ENCODE measurements at places on chromosomes 7 and 10. TPM values are rescaled to one million over a fixed set of nuclear protein-coding genes. Genes with fewer than 3 reads are reported as not detected.
A peak's percentile ranks its signal among the peaks of the same experiment; 100 is the strongest.

Gene GIMAP5
- total RNA-seq = 8.6 TPM

GRCh38 chr10:103419101-103419500 is 22.7 kb downstream of the PDCD11 start:
- peaks cover 83% of the 10 kb centered on the region for H3K36me3 ChIP-seq

DNA sequence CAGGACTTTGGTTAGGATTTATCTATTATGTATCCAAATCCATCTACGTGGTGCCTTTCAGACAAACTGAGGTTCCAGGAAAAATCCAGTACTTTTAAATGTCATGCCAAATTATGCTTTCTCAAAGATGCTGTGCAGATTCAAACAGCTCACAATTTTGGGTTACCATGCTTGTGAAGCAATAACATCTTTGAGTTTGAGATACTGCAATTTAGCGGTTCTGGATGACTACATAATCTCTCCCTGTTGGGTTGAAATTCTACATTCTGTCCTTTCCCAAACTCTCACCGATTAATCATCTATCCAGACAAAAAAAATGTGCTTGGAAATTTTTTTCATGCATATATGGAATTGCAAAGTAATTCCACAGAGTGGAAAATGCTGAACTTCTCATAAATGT is 3.5 kb downstream of the RHOBTB1 start:
- no peaks in the 10 kb centered on the region for H3K27me3 ChIP-seq
- H3K27ac ChIP-seq = no peak overlapping the region
- no peak overlapping the region for H3K4me3 ChIP-seq
- no peak for DNase-seq
- H3K4me1 ChIP-seq = peaks cover 18% of the 10 kb centered on the region

DNA sequence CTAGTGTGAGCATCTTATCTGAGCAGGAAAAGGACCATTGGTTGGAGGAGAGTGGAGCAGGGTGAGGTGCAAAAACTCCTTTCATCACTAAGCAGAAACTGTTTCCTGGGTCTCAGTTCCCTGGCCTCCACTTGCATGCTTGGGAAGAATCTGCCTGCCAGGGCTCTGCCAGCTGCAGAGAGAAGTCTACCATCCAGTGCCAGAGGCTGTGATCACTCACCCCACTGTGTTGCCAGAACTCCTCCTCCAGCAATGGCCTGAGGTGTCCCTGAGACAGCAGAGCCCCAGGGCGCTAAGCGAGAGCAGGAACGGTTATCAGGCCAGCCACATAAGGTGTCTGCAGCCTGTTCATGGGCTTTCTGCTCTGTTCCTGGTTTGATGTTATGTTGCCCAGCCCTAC is 991.4 kb downstream of the CCSER2 start:
- H3K4me1 ChIP-seq = no peaks in the 10 kb centered on the region
- no peak for DNase-seq
- H3K36me3 ChIP-seq = no peaks in the 10 kb centered on the region
- no peak overlapping the region for H3K27ac ChIP-seq
- no peaks in the 10 kb centered on the region for H3K27me3 ChIP-seq

- H3K4me1 ChIP-seq = no peaks in the 10 kb centered on the region
- no peaks in the 10 kb centered on the region for H3K36me3 ChIP-seq
- no peak overlapping the region for H3K4me3 ChIP-seq
- DNase-seq = no peak
- H3K27me3 ChIP-seq = no peaks in the 10 kb centered on the region
Measured at GRCh38 chr7:105178928-105179541, 165.0 kb downstream of the KMT2E start.

DNA sequence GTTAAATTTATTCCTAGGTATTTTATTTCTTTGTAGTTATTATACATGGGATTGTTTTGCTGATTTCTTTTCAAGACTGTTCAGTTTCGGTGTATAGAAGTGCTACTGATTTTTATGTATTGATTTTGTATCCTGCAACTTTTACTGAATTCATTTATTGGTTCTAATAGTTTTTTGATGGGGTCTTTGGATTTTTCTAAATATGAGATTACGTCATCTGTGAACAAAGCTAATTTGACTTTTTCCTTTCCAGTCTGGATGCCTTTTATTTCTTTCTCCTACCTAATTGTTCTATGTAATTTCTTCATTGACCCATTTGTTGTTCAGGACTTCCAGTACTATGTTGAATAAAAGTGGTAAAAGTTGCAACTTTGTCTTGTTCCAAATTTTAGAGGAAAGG is 5.8 kb upstream of the AOAH start:
- H3K27me3 ChIP-seq = no peaks in the 10 kb centered on the region
- no peaks in the 10 kb centered on the region for H3K4me1 ChIP-seq
- no peak for DNase-seq
- no peaks in the 10 kb centered on the region for H3K36me3 ChIP-seq

Gene ZSCAN25
- total RNA-seq = 11.7 TPM

- H3K36me3 ChIP-seq = no peaks in the 10 kb centered on the region
- no peak overlapping the region for H3K4me3 ChIP-seq
- no peak for DNase-seq
- H3K27me3 ChIP-seq = peaks cover 6% of the 10 kb centered on the region
- no peaks in the 10 kb centered on the region for H3K4me1 ChIP-seq
Measured at GRCh38 chr7:44498230-44498954, 7.9 kb upstream of the NUDCD3 start.

DNA sequence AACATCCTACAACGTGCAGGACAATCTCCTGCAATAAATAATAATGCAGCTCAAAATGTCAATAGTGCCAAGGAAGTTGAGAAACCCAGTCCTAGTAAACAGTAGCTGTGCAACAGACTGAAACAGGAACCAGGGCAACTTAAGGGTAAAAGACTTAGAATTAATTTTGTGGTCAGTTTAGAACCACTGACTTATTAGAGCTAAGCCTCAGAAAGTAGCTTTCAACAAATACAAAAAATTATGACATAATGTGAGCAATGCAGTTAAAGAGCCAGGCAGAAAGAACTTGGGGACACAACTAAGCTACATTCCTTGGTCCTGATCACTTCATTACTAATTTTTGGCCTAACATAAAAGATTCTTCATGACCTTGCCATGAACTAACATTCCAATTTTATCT is 195.4 kb downstream of the MACC1 start:
- no peaks in the 10 kb centered on the region for H3K36me3 ChIP-seq
- no peak for DNase-seq
- no peak overlapping the region for H3K27ac ChIP-seq

GRCh38 chr10:109966961-109967738 is 40.6 kb upstream of the ADD3 start:
- no peak overlapping the region for H3K4me3 ChIP-seq
- peak overlapping the region; percentile 74 for H3K27ac ChIP-seq
- H3K36me3 ChIP-seq = no peaks in the 10 kb centered on the region
- DNase-seq = no peak
- no peaks in the 10 kb centered on the region for H3K27me3 ChIP-seq

- no peak overlapping the region for H3K4me3 ChIP-seq
- H3K4me1 ChIP-seq = no peaks in the 10 kb centered on the region
- no peak overlapping the region for H3K27ac ChIP-seq
- H3K27me3 ChIP-seq = no peaks in the 10 kb centered on the region
- H3K36me3 ChIP-seq = peaks cover 29% of the 10 kb centered on the region
- no peak for DNase-seq
Measured at GRCh38 chr10:31362023-31362641, 43.1 kb downstream of the ZEB1 start.

DNA sequence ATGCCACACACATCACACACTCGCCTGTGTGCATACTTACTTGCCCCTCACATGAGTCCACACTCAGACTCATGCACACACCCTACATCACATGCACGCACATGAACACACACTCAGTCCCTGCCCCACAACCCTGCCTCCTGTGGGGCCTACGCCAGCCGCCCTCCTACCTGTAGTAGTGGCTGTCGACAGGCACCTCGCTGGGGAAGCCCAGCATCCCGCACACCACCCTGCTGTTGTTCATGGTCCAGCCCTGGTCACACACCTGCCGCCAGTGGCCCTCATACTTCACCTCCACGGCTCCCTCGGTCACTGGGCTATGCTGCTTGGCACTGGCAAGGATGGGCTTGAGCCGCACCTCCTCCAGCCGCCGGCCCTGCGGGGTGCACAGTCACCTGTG is 7.2 kb downstream of the LOXL4 start:
- no peak overlapping the region for H3K4me3 ChIP-seq
- H3K4me1 ChIP-seq = peaks cover 4% of the 10 kb centered on the region
- H3K36me3 ChIP-seq = peaks cover 14% of the 10 kb centered on the region
- DNase-seq = no peak
- no peaks in the 10 kb centered on the region for H3K27me3 ChIP-seq
- H3K27ac ChIP-seq = no peak overlapping the region

GRCh38 chr7:157612009-157612663 is 275.3 kb downstream of the DNAJB6 start:
- H3K4me3 ChIP-seq = no peak overlapping the region
- no peak overlapping the region for H3K27ac ChIP-seq
- peaks cover 58% of the 10 kb centered on the region for H3K4me1 ChIP-seq
- peak; percentile 49 for DNase-seq
- peaks cover 3% of the 10 kb centered on the region for H3K27me3 ChIP-seq
- H3K36me3 ChIP-seq = peaks cover 71% of the 10 kb centered on the region

GRCh38 chr10:29962166-29962850 is 97.1 kb downstream of the JCAD start:
- no peak for DNase-seq
- peaks cover 14% of the 10 kb centered on the region for H3K4me1 ChIP-seq
- no peaks in the 10 kb centered on the region for H3K27me3 ChIP-seq
- no peaks in the 10 kb centered on the region for H3K36me3 ChIP-seq
- H3K4me3 ChIP-seq = no peak overlapping the region

DNA sequence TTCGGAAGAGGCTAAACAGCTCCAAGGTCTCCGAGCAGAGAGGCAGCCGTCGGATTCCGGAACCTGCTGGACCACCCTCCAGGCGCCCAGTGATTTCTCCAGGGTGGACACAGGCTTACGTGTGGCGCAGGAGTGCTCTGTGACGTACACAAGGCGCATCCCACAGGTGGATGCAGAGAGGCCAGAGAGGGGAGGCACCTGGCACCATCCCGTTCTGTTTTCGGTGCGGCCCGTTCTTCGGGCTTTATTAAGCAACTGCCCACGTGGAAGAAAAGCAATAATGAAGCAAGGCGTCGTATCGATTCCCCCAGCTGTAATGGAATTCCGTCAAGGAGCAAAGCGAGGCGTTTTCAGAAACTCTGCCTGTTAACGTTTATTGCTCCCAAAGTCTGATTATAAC is 163.6 kb downstream of the PTPRN2 start:
- H3K27ac ChIP-seq = no peak overlapping the region
- no peak for DNase-seq
- no peak overlapping the region for H3K4me3 ChIP-seq
- no peaks in the 10 kb centered on the region for H3K27me3 ChIP-seq

- H3K36me3 ChIP-seq = no peaks in the 10 kb centered on the region
- no peak for DNase-seq
- no peaks in the 10 kb centered on the region for H3K4me1 ChIP-seq
- H3K27ac ChIP-seq = no peak overlapping the region
- no peak overlapping the region for H3K4me3 ChIP-seq
Measured at GRCh38 chr7:118289476-118289875, 65.0 kb downstream of the ANKRD7 start.

- peaks cover 6% of the 10 kb centered on the region for H3K4me1 ChIP-seq
- H3K36me3 ChIP-seq = no peaks in the 10 kb centered on the region
- DNase-seq = no peak
- no peak overlapping the region for H3K4me3 ChIP-seq
- no peak overlapping the region for H3K27ac ChIP-seq
- H3K27me3 ChIP-seq = no peaks in the 10 kb centered on the region
Measured at GRCh38 chr7:127541548-127541947, 43.8 kb downstream of the GCC1 start.

DNA sequence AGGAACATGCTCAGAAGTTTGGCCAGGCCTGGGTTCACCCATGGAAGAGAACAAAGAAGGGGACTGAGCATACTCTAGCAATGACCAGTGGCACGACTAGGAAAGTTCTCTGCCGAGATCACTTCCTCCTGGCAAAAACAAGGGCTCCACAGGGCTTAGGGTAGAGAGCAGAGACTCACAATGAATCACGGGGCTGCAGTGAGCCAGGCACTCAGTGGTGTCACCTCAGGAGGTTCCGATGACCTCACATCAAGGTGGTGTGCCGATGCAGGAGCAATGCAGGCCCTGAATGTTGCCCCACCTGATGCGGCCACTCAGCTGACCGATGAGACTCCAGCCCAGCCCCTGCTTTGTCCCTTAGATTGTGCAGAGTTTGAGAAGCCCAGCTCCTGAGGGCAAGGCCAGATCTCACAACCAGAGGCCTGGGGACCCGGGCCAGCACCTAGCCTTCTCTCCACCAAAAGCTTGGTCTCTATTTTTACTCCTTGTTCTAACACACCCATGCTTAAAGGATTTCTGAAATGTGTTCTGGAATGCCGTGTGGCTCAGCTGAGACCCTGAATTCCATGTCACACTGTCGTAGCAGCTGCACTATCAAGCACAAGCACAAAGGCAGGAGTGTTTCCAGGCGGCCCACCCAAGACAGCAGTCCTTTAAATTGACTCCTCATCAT is 60.9 kb downstream of the COBL start:
- H3K27ac ChIP-seq = peak overlapping the region; percentile 67
- no peak overlapping the region for H3K4me3 ChIP-seq
- H3K27me3 ChIP-seq = no peaks in the 10 kb centered on the region
- peaks cover 12% of the 10 kb centered on the region for H3K4me1 ChIP-seq
- no peak for DNase-seq

GRCh38 chr10:86535132-86535882 is 13.7 kb upstream of the WAPL start:
- no peak for DNase-seq
- H3K27me3 ChIP-seq = peaks cover 25% of the 10 kb centered on the region
- H3K4me3 ChIP-seq = peak overlapping the region; percentile 29
- peaks cover 15% of the 10 kb centered on the region for H3K4me1 ChIP-seq
- no peak overlapping the region for H3K27ac ChIP-seq
- H3K36me3 ChIP-seq = no peaks in the 10 kb centered on the region

- no peak overlapping the region for H3K4me3 ChIP-seq
- no peak for DNase-seq
- H3K36me3 ChIP-seq = no peaks in the 10 kb centered on the region
- H3K27me3 ChIP-seq = no peaks in the 10 kb centered on the region
Measured at GRCh38 chr7:81676105-81676811, 93.6 kb downstream of the HGF start.

- H3K4me1 ChIP-seq = no peaks in the 10 kb centered on the region
- no peak for DNase-seq
- no peaks in the 10 kb centered on the region for H3K27me3 ChIP-seq
- no peak overlapping the region for H3K27ac ChIP-seq
- no peaks in the 10 kb centered on the region for H3K36me3 ChIP-seq
Measured at GRCh38 chr7:127187740-127188139, 65.0 kb downstream of the GRM8 start.

Gene PILRA
- 4.3 TPM for total RNA-seq

DNA sequence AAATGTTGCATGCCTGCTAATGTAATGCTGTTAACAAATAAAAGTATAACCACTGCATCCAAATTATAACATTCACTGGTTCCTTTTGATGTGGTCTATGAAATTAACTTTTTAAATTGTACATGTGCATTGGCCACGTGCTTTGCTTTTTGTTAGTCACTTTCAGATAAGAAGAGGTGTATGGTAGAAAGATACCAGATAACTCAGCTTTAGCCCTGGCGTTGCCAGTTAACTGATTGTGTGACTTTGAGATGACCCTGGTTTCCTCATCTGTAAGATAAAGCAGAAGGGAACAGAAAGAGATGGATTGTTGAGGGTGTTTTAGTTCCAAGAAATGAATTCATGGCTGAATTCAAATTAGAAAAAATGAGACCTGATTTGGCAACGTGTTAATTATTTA is 1.9 kb upstream of the TRDMT1 start:
- H3K27me3 ChIP-seq = no peaks in the 10 kb centered on the region
- H3K4me3 ChIP-seq = no peak overlapping the region
- no peak for DNase-seq
- H3K4me1 ChIP-seq = peaks cover 7% of the 10 kb centered on the region
- no peak overlapping the region for H3K27ac ChIP-seq
